Hepatic stellate cell (primary cell): ENCODE measurements at places on chromosomes 2 and 18.

DNA sequence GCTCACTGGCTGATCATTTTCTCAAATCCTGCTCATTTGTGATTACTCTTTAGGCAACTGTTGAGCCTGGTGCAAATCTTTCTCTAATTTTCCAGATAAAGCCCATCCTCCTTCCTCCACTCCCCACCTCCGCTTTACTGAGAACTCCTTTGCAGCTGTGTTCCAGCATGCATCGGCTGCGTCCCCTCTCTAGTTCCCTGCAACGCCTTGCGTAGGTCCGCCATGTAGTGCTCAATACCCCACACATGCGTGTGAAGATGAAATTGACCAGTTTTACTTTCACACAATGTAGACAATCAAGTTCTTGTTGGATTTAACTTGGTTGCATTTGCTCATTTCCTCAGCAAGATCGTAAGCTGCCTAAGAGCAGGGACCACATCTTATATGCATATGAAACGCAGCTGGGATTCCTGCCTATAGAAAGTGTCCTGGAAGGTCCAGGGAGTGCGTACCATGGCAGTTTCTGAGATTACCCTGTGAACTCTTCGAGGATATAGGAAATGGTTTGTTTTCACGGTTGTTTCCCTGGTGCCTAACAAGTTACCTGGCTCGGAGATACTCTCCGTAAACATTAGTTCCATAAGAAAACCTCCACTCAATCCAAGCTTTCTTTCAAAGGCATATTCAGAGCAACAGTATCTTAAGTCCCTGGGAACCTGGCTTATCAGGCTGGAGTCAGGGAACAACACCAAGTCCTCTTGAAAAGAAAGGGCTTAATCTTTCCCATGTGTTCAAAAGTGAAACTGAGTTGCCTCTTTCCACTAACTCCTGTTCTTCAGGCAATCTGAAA lies 766.4 kb upstream of the ID2 start:
- no peak for DNase-seq

- no peak for DNase-seq
These were observed 334.5 kb upstream of the CDH2 start for GRCh38 chr18:28511413-28511821.

- no peak for DNase-seq
These were observed 32.7 kb upstream of the SPRED2 start for GRCh38 chr2:65465124-65465523.

DNA sequence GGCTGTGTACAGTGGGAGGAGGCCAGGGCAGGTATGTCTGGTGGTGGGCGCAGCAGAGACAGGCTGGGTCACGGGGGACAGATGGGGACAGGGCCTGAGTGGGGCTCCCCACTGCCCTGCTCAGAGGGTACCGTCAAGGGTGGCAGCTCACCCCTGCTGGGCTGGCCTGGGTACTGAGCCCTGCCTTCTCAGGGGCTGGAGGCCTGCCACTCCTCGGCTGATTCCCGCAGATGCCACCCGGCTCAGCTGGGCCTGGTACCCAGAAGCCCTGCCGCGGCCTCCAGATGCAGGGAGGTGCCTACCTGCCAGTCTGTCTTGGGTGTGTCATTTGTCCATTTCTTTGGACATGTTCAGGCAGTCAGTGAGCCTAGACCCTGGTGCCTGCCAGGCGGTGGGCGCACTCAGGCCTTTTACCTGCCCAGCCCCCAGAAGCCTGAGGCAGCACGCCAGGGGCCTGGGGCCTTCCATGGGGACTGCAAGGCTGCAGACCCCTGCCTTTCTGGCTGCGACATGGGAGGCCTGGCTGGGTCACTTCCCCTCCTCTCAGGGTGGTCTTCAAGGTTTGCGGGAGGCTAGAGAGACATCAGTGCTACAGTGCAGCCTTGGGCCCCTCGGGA lies 3.3 kb downstream of the SNORC start:
- DNase-seq, result no peak

- DNase-seq, result no peak
These were observed 74.5 kb downstream of the RTP5 start for GRCh38 chr2:241943961-241944575.

GRCh38 chr18:58578835-58579560 lies 49.9 kb downstream of the ALPK2 start:
- peak; percentile 46 for DNase-seq

DNA sequence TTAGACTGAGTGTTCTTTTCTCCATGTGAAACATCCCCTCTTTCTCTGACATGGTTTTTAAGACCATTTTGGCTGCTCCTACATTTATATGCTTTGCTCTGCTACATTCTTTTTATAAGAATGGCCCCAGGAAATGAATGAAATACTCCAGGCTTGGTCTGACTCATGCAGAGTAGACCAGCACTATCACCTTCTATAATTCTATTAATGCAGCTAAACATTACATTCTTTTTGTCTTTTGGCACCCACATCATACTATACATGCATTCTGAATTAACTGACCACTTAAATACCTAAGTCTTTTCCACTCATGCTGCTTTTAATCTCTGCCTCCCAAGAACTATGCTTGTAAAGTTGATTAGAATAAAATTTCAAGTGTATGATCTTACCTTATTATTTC lies 94.1 kb downstream of the AAK1 start:
- DNase-seq, result peak; percentile 42

GRCh38 chr2:196640031-196640548 lies 575 bp downstream of the CCDC150 start:
- DNase-seq, result no peak

DNA sequence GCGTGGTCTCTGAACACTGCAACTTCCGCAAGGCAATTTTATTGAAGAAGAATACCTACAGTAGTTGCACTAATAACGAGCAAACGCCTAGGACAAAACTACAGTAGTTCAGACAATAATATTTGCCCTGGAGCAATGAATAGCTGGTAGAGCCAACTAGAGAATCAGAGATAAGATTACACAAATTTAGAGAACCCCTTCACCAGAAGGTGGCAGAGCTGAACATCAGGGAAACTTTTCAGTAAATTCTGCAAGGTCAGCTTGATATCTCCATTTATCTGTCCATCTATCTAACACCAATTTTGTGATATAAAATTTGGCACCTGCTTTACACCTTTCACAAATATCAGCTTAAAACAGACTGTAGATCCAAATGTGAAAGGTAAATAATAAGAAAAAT lies 43.8 kb downstream of the CDH19 start:
- no peak for DNase-seq

- no peak for DNase-seq
These were observed 196.3 kb downstream of the LOXHD1 start for GRCh38 chr18:46460754-46461153.

GRCh38 chr2:98013407-98014042 lies 17.8 kb upstream of the TMEM131 start:
- DNase-seq, result peak; percentile 54

- DNase-seq, result no peak
These were observed 33.3 kb upstream of the NCK2 start for GRCh38 chr2:105711394-105711793.

- peak; percentile 34 for DNase-seq
These were observed 52.0 kb upstream of the FAM171B start for GRCh38 chr2:186641807-186642321.

- DNase-seq, result peak; percentile 84
These were observed 5.5 kb downstream of the NPC1 start for GRCh38 chr18:23580677-23581367.

GRCh38 chr2:200765139-200765951 lies 46.4 kb upstream of the BZW1 start:
- no peak for DNase-seq

DNA sequence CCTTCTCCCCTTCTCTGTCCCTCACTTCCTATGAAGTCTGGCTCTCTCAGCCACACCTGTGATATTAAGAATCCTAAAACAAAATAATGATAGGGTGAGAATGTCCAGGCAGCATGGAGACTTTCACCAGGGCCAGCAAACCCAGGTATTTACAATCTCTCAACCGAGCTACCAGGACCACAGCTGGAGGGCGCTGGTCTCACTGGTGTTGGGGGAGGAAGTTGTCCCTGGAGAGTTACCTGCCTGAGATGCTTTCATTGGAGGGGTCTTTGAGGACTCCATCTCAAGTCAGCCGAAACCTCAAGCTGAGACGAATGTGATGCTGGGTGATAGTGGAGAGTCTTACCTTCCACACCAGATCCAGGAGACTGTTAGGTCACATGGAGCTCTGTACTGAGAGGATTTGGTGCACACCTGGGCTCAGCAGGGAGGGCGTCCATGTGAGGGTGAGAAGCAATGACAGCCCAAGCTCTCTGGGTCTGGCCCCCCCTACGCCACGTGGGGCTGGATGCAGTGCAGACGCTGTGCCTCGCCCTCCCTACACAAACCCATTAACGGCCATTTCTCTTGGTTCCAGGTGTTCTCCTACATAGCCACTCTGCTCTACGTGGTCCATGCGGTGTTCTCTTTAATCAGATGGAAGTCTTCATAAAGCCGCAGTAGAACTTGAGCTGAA lies 27.4 kb downstream of the MAL start:
- no peak for DNase-seq

GRCh38 chr2:191386938-191387536 lies 141.8 kb downstream of the MYO1B start:
- DNase-seq, result peak; percentile 49

GRCh38 chr18:61734396-61734795 lies 158.4 kb downstream of the RNF152 start:
- DNase-seq, result no peak

DNA sequence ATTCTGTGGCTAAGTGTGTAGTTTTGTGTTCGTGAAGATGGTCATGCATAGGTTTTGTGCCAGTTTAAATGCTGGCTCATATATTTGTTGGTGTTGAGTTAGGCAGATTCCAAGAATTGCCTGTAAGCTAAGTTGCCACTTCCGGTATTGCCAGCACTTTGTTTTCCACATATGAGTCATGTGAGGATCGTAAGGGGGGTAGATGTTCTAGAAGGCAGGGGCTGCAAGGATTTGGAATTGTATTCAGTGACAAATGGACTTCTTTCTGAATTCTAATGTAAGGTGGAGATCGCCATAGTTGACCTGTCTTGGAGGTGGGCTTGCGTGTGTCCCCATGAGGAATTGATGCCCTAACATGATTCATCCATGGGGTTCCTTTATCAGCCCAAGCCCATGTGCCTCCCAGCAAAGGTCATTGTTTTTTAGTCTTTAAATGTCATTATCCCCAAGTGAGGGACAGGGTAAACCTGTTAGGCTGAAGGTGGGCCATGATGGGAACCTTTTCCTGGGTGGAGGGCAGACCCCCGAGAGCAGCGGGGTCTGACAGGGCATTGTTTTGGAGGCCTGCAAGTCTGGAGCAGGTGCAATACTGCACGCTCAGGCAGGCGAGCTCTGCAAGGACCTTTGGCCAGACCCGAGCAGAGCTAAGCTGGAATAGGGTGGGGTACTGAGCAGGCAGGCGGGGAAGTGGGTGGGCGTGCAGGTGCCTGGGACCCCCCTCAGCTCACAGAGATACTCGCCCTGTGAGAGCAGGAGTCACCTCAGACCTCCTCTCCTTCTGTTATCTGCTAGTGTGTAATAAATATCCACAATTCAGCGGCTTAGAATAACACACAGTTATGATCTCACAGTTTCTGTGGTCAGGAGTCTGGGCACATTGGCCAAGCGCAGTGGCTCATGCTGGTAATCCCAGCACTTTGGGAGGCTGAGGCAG lies 77.4 kb downstream of the LRRFIP1 start:
- DNase-seq, result peak; percentile 31

- DNase-seq, result no peak
These were observed 31.5 kb upstream of the TSPYL6 start for GRCh38 chr2:54287532-54287931.

DNA sequence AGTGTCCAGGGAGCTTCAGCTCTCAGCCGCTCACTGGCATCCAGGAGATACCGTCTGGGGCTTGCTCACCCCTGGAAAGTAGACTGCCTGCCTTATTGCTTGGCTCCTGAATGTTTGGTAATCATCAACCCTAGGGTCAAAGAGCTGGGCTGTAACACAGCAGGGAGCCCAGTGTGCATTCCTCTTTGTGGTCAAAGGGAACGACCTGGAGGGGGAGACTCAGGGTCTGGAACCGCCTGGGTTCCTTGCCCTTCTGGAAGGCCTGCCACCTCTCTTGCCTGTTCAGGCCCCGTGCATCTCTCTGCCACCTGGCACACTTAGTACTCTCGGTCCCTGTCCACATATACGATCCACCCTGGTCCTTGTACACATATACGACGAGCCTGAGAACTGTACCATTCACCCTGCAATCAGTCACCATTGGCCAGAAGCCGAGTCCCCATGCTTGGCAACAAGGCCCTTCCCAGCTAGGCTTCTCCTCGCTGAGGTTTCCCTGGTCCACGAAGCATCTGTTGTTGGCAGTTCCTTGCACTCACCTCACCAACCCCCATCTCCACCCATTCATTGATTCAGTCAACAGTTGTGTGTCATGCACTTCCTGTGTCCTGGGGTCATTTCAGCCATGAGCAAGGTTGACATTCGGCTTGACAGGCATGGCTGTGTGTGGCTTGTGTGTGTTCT lies at the start of gene NAT8:
TSS of gene NAT8 (minus strand) at position 85 of the 681 bp plus-strand sequence. CDS start 794 bp downstream, outside the sequence.
- DNase-seq, result no peak

DNA sequence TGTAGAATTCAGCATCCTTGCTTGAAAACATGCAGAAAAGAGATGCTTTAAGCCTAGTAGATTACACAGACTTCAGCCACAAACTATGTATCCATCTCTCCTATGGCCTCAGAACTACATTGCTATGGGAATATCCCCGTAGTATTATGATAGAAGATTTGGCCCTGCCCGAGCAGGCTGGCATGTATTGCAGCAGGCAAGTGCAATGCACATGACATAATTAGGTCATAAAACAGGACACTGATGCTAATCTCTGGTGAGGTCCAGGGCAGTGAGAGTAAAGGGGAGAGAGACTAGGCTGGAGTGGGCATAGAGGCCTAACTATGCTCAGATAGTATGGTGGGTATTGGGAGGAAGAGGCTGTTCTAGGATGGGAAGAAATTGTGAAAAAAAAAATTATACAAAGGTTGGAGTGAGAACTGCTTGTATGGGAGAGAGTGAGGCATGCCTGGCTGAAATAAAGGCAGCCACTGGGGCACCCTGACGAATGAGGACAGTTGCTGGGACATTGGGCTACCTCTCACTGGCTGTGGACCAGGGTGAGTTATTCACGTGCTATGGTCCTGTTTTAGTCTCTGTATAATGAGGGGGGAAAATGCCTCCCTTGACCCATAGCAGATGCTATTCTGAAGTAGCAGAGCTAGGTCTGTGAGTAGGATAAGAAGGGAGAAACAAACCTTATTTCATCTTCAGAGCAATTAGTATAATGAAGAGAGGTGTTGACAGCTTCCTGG lies 1.6 kb upstream of the PLA2R1 start:
- DNase-seq, result no peak

DNA sequence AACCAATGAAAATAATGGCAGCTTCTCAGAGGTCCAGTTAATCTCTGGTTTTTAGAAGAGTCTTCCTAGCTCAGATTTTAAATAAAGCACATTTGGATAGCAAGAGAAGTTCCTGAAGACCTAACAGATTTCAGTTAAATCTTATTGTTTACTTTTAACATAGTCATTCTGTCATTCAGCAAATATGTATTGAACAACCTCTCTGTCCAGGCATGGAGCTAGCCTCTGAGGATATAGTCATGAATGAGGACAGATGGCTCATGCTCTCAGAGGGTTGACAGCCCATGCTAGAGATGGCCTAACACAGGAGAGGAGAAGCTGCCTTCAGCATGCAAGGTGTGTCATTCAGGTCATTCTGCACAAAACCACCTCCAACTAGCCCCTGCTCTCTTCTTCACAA lies 6.2 kb downstream of the CCBE1 start:
- peak; percentile 58 for DNase-seq

GRCh38 chr18:64918851-64919250 lies 770.0 kb upstream of the LINC00305 start:
- DNase-seq, result no peak

GRCh38 chr2:225100856-225101294 lies 58.6 kb upstream of the DOCK10 start:
- DNase-seq, result peak; percentile 64

- no peak for DNase-seq
These were observed 158.6 kb downstream of the PPP1R1C start for GRCh38 chr2:182144041-182144775.

GRCh38 chr2:43388371-43388770 lies 162.0 kb upstream of the ZFP36L2 start:
- DNase-seq, result no peak
